ENCODE measurements at places on chromosomes 3 and 15.

- DNase-seq: no peak
These were observed 158.3 kb upstream of the STAC start for GRCh38 chr3:36221975-36222374.

DNA sequence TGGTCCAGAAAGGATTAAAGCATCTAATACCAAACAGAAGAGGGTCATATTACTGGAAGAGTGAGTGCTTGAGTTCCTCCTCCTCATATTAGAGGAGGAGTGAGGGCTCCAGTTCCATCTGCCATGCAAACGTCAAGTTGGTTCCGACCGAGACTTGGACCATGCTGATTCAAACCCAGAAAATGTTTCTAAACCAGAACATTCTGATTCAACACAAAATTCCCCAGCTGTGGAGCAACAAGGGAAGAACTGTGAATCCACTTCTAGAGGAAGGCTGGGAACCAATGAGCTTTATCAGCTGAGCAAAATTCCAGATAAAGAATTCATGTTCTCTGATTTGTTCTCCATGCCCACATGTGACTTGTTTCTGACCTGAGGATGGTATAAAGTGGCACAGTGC is 135.6 kb upstream of the WNT5A start:
- DNase-seq: no peak

DNA sequence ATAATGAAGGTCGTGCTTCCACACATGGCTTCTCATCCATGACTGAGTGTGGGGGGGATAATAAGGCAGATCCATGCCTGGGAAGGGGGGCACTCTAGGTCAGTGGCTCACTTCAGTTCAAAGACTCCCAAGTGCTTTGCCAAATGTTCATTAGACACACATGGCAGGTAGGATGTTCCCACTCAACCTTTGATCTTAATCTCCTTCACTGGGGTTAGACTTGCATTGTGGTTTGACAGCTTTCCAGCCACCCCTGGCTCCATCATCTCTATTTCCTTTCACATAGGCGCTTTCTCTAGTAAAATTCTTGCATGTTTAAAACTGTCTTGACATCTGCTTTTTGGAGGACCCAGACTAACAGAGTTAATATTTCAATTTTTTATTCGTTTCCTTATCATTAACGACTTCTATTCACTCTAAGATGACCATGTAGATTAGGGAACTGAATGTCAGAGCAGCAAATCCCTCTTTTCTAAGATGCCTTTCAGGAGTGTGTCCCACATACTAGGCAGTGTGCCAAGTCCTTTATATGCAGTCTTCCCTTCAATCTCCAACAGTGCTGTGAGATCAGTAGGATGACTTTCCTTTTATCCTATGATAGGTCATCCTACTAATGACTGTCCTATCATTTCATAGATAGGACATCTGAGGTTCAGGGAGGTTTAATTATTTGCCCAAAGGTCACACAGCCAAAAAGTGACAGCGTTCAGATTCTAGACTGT is 57.9 kb downstream of the BTD start:
- no peak for DNase-seq

- DNase-seq: no peak
These were observed 167.6 kb upstream of the ST8SIA2 start for GRCh38 chr15:92226020-92226612.

DNA sequence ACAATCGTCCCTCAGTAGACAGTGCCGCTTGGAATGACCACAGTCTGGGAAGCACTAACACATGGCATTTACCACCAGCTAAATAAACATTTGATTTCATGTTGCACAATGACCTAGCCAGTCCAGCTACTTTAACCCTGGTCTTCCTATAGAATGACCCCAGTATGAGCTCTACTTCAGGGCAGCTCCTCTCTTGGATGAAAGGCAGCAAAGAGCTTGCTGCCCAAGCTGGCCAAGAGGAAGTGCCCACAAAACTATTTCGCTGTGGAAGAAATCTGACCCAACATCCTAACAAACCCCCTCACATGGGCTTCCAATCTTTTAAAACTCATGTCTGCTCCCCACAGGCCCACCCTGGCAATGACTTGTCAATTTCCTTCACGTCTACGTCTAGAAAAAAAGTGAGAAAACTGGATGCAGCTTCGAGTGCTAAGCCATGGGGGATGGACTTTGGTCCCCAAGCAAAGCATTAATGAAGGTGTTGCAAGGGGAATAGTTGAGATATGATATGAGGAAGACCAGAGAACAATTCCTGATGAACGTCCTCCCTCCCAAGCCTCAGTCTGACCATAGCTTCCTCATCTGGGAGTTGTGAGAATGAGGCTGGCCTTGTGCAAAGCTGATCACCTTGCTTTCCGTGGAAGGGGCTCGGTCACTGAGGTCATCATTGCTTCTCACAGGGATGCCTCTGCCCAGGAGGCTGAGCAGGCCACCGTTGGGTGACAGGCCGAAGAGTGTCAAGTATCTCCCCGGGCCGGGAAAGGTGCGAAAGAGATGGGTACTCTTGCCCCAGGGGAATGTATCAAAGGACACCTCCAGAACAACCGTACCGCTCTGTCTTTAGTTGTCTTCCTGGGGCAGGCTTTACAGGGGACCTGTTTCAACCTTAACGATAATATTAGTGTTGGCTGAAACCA is 964 bp downstream of the SLC25A20 start:
- DNase-seq: no peak

DNA sequence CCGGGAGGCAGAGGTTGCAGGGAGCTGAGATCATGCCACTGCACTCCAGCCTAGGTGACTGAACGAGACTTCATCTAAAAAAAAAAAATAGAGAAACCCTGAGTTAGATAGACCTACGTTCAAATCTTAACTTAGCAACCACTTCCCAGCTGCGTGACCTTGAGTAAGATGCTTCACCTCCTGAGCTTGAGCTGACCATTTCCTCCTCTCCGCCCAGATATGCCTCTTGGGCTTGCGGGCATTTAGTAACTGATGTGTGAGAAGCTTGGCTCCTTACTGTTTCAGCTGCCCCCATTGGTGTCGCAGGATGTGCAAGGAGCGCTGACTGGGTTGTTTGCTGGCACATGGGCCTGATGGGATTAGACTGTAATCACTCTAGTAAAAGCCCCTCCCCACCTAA is 26.9 kb upstream of the ATG7 start:
- no peak for DNase-seq

DNA sequence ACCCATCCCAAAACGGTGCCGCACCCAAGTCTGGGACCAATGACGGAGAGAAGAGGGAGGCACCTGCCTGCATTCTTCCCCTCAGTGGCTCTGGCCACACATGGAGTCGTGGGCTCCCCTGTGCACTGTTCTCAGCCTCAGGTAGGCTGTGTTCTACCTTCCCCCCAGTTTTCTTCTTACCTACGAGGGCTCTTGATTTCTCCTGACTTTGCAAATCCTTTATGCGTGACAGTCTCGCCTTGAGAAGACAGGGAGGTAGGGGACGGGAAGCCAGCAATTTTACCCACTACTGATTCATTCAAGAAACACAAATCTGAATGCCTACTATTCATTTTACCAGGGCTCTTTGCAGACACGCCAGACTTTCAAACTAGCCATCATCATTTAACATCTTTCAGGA is 261.3 kb upstream of the NSMCE3 start:
- no peak for DNase-seq

DNA sequence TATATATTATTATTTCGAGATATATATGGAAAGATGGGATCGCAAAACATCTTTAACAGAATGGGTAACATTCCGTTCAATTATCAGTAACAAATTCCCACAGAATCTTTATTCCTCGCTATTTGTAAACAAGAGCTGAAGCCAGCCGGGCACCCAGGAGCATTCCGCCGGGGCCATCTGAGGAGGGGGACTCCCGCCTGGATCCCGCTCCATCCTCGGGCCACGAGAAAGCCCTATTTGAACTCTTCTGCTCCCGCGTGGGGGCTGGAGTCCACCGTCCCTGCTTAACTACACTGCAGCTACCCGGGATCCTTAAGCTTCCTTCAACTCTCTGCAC is 687 bp downstream of the GPR176 start:
- DNase-seq: no peak

DNA sequence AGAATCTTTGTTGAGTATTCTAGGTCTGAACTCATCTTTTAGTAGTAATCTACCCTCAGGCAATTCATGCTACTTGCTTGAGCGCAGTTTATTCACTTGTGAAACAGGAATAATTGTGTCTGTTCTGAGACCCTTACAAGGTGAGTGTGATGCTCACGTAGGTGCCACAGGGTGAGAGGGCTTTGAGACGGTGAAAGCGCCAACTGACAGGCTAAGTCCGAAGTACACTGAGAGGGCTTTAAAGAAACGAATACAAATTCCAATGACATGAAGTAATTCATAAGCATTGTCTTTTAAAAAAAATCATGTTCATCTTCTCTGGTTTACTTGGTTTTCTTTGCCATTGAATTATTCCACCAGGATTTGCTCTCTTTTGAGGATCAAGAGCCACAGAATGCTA is 393.7 kb upstream of the RGMA start:
- no peak for DNase-seq

GRCh38 chr15:88282614-88283013 is 26.1 kb upstream of the NTRK3 start:
- no peak for DNase-seq

DNA sequence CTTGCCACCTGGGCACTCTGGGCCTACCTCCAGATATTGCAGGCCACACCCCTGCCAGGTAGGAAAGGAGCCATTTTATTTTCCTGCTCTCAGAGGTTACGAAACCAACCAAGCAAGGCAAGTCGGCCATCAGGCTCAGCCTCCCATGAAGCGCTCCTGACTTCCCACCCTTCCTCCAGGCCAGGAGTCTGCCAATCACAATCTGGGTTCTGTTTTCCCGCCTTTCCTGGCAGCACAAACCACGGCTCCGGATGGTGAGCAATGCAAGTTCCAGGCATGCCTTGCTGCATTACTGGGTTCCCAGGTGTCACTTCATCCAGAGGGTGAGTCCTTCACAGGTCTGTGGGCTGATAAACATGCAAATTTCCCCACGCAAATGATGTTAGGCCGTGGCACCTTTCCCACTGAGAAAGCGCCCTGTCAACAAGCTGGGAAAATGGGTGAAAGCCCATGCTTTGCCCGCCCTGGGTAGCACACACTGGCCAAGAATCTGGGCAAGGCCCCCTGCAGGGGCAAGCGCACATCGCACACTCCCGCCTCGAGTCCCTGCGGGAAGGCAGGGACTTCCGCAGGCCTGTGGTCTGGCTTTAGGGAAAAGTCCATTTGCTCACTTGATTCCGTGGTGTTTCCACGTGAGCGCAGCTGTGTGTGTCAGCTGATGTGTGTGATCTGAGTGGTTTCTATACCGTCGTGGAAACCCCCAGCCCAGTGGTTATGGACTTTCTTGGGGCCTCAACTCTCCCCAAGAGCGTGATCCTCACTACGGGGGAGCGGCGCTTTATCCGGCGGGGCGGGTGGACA is 61.6 kb upstream of the RYK start:
- DNase-seq: no peak

DNA sequence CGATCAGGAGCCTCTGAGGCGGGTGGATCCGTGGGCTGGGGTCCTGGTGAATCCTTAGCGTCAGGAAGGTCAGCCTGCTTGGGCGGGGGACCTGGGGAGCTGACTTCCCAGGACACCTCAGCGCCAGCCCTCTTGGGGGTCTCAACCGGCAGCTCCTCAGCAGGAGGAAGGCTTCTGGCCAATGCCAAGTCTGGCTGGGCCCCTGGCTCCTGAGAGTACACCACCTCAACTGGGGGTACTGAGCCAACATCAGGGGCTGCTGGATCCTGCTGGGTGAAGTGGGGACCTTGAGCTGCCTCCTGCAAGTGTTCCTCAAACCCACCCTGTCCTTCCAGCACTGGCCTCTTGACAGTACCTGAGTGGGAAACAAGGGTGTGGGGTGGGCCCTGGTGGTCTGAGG is 3.1 kb downstream of the PRRT3 start:
- no peak for DNase-seq

DNA sequence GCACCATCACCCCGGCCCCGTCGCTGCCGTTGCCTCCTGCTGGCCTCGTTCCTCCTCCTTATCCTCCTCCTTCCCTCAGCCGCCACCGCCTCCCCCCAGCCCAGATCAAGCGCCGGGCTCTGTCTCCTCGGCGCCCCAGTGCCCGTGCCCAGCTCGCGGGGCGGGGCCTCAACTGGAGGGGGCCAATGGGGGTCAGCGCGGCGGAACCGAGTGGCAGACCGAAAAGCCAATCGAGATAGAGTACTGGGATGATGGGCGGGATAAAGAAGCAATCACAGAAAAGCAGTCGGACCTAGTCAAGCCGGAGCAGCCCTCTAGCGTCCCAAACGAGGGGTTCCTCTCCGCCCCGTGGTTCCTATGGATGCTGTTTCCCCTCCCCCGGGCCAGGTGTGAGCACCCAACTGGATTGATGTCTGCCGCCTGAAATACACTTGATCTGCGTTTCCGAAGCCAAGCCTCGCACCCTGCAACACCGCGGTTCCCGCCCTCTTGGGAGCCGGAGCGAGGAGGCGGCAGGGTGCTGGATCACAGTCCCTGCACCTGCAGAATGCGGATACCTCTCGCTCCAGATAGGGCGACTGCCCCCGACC is at the start of gene FRMD5:
Gene FRMD5 (minus strand): TSS at position 121 of the 590 bp plus-strand sequence.
- peak; percentile 79 for DNase-seq

DNA sequence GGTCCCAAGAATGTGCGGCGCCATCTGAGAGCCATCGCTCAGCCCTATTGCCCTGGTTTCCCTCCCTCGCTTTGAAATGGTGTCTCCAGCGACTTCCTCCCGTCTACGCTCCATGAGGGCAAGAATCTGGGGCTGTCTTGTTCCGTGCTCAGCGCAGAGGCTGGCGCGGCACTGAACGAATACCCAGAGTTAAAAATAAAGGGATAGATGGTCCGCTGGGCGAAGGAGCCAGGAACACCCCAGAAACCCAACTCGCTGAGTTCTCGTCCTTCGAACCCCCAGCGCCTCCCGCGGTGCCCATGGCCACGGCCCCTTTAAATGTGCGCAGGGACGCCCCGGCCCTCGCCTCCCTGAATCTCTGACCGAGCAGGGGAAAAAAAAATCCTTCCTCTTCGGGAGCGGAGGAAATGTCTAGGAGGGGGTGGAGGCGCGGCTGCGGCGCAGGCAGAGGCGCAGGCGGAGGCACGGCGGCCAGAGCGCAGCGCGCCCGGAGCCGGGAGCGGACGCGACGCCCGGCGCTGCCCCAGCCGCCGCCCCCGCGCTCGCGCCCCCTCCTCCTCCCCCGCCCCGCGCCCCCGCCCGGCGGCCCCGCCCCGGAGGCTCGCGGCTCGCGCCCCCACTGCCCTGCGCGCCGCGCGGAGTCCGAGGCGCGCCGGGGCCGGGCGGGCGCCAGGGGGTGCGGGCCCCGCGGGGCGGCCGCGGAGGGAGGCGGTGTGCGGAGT is 8.5 kb upstream of the FGD5 start:
- DNase-seq: no peak

DNA sequence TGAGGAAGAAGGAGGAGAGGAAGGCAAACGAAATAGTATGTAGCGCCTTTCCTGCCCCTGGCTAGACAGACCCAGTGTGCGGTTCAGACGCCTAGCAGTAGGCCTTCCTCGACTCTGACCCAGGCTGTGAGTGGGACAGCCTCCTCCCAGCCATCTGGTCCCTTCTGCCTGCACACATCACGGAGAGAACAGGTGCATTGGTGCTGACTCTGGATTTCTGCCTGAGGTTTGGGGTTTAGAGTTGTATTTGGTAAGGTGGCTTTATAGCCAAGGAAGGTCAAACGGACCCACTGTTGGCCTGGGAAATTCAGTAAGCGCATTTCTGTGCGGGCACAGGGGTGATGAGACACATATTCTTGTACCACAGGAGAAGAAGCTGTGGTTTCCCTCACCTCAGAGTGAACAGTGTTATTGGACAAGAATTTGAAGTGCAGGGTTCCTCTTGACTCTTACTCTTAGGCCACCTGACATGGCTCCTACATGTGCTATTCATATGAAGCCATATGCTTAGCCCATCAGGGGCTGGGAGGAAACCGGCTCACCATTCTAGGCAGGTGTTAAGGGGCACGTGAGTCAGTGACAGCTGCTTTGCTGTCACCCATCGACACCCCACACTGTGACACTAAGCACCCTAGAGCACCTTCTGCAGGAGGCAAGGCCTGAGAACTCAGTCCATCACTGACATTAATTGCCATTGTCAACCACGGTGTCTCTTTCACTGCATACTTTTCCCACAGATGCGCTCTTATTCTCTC is 143.3 kb downstream of the CHDH start:
- DNase-seq: no peak

Data from GM12864 (cell line).